ENCODE measurements at places on chromosomes 11 and 22.

DNA sequence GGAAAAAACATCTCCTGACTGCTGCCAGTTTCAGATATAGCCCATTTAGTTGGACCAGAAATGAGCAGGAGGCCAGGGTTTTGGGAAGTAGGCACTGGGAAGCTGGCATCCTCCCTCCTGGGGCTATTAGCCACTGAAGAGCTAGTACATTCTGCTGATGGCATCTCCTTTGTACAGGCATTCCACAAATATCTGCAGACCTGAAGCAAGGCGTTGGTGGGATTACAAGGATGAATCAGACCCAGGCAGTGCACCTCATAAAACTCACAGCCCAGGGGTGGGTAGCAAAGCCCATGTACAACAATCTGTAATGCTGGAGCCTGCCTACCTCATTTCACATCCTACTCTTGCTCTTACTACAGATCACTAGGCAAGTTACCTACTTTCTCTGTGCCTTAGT is 27.5 kb upstream of the POU2AF1 start:
- no peak for DNase-seq

DNA sequence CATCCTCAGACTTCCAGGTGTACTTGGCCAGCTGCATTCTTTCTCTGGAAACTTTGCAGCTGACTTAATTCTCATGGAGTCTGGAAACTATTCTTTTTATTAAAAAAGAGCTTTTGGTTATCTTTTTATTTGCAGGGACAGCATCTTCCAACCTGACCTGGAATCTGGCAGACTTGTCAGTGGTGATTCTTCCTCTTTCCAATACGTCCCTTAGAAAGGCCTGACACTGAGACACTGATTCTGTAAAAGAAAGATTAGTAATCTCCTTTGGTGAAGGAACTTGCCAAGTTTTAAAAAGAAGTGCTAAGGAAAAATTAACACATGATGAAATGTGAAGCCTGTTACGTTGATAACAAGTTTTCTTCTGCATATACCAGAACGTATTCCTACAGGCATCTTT is 440.9 kb upstream of the RAG2 start:
- DNase-seq = no peak

GRCh38 chr11:2366733-2367132 is 10.4 kb upstream of the CD81 start:
- no peak for DNase-seq

DNA sequence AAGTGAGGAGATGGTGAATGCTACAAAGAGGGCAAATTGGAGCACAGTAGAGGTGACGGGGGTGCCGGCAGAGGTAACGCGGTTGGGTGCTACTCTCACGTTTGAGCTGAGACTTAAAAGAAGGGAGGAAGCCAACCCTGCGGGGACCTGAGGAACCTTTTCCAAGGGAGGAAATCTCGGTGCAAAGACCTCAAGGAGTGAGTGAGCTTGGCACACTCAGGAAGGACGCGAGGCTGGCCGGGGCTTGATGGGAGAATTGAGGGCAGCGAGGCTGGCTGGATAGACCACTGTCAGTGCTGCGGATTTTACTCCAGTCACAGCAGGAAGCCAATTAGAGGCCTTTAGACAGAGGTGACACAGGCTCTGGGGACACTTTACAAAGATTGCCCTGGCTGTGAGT is 25.0 kb downstream of the TSKU start:
- DNase-seq = no peak

GRCh38 chr11:9219572-9219971 is 45.6 kb downstream of the DENND5A start:
- no peak for DNase-seq

GRCh38 chr11:95849087-95849825 is 59.0 kb downstream of the CEP57 start:
- DNase-seq = no peak

GRCh38 chr11:133337951-133338418 is 194.3 kb downstream of the OPCML start:
- no peak for DNase-seq

- DNase-seq = no peak
Observed at GRCh38 chr11:36131721-36132397, 157.4 kb downstream of the COMMD9 start.

DNA sequence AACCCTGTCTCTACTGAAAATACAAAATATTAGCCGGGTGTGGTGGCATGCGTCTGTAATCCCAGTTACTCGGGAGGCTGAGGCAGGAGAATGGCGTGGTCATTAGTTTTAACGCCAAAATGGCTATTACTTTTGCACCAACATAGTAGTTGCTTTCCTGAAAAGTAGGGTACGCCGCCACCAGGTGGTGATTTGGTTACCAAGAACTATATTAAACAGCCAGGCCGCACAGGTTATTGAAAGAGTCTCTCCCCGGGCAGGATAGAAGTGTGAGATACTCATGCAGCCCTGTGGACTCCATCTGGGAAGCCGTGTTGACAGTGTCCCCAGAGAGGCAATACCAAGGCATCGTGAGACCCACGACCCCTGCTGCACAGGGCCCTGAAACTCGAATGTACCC is 24.6 kb upstream of the LRRC32 start:
- no peak for DNase-seq

DNA sequence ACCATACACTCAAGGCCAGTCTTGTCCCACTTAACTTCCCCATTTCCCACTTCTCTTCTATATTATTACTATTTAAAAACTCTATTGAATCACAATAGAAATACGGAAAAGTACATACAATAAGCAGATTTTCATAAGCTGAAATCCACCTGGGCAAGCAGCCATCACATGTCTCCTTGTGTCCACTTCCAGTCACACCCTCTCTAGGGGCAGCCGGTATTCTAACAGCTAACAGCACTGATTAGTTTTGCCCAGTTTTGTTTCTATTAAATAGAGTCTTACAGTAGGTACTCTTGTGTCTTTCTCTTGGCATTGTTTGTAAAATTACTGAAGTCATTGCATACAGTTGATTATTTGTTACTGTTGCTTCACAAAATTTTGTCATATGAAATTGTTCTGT is 37.8 kb downstream of the PPP6R3 start:
- no peak for DNase-seq

DNA sequence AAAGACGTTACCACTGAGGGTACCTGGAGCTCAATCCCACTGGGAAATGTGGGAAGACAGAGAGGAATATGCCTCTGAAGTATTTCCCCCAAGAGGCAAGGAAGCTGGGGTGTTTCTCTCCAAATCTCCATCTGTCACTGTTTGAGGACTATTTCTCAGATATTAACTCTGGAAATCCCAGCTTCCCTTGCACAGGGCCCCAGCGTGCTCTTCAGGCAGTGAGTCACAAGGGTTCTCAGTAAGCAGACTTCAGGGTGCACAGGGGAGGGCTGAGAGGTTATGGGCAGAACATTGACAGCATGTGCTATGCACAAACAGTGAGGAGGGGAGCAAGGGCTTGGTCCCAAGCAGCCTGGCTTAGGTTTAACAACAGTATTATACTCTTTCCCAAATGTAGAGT is 60.9 kb upstream of the EED start:
- no peak for DNase-seq

- DNase-seq = peak; percentile 29
Observed at GRCh38 chr22:20957683-20958431, 9.2 kb upstream of the AIFM3 start.

GRCh38 chr22:36117053-36117554 is 43.5 kb downstream of the APOL3 start:
- no peak for DNase-seq
